ENCODE measurements at places on chromosomes 7 and 10.
A peak's percentile ranks its signal among the peaks of the same experiment; 100 is the strongest.

GRCh38 chr7:50806143-50806542 is 23.4 kb upstream of the GRB10 start:
- no peak for DNase-seq

DNA sequence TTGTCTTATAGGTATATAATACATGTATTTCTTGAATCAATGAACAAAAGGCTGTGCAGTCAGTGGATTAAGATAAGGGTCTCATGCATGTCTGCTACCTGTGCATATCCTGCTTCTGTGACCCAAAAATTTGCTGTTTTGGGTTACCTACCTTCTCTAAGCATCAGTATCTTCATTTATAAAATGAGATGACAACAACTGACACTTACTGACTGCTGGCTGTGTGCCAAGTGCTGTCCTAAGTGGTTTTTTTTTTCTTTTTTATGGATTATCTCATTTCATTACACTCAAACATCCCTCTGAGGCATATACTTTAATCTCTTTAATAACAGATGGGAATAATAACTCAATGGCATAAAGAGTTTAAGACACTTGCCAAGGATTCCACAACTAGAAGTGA is 2.1 kb downstream of the PDK4 start:
- no peak for DNase-seq

DNA sequence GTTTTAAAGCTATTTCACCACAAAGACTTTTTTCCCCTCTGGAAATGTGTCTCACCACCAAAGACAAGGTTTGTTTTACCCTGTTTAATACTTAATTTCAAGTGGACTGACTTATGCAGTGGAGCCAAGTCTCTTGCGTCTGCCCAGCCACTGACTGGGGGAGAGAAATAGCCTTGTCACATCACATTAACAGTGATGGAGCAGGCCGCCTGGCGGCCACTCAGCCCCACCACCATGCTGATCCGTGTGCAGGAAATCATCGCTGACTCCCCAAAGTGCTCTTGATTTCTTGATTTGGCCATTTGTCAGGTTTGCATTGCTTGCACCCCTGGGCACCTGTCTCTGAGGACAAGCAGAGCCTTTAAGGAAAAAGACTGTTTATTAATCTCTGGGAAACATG is 334.1 kb downstream of the GLRX3 start:
- no peak for DNase-seq

GRCh38 chr7:97005183-97006054 is at the start of gene DLX6:
DLX6 (plus strand) TSS chr7:97005553; CDS start chr7:97005978, 425 bp downstream.
- peak; percentile 49 for DNase-seq

DNA sequence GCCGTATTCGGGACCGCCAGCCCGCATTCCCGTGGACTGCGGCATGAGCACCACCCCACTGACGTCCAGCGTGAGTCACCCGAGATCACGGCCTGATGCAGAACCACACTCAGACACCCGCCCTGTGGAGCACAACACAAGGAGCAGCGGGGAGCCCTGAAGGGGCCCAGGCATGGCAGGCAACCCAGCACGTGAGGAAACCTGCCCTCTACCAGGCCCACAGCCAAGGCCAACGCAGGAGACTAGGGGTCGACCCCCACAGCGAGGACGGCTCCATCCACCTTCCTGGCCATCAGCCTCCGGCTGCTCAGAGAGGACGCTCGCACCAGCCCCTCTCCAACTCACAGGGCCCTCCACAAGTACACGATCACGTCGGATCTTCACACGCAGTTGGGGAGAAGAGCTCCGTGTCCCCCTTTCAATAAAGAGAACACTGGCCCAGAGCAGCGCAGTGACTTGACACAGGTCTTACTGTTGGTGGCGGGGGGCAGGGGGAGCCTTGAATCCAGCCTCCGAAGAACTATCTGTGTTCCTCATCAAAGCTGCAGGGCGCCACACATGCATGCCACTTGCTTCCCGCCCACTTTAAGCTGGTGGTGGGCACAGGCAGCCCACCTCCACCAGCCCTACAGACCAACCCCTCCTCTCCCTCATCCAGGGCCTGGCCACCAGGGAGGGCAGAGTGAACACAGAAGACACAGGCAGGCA is 22.0 kb downstream of the MAD1L1 start:
- no peak for DNase-seq

DNA sequence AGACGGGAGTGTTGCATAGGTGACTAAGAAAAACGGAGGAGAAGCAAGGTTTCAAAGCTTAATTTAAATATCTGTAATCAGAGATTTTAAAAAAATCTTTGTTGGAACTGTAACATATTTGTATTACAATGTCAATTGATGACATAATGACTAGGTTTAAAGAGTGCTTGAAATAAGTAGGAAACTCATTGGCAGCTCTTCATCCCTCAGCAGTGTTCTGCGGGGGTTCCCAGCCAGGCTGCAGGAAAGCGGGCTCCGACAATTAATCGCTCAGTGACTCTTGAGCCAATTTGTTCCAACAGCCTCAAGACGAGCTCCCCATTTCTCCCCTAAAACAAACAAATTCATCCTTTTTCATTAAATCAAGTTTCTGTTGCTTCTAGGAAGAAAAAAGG is 22.6 kb downstream of the CPXM2 start:
- no peak for DNase-seq

- DNase-seq: no peak
Observed at GRCh38 chr10:86599729-86600128, 54.6 kb upstream of the OPN4 start.

DNA sequence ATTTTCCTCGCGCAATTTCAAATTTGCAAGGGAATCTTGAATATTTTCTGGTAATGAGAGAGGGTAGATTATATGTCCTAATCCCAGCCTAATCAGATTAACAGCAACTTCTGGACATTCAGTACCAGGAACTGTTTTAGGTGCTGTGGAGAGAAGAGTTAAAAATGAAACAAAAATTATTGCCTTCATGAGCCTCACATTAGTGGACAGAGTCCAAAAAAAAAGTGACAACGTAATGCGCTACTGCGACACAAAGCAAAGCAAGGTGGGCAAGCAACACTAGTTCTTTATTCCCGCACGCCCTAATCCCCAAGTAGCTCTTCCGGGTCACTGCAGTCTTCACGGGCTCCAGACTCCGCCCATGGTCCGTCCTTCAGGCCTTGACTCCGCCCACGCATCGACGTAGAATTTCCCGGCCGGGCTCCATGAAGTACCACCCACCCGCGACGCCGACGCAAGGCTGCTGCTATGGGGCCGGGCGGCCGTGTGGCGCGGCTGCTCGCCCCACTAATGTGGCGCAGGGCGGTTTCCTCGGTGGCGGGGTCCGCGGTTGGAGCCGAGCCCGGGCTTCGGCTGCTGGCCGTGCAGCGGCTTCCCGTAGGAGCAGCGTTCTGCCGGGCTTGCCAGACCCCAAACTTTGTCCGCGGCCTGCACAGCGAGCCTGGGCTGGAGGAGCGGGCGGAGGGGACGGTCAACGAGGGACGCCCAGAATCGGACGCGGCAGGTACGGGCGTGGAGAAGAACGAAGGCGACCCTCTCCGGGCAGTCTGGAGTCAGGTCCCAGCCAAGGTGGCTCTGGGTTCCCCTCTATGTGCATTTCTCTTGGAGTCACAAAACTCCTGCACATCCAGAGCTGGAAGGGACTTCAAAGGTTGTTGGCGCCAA is at the start of gene MALSU1:
Gene MALSU1, plus strand, starts transcription at position 455 of the 885 bp plus-strand sequence. Its CDS starts 14 bp downstream, at position 469.
- peak; percentile 80 for DNase-seq

GRCh38 chr10:22459496-22459895 is 114.2 kb downstream of the SPAG6 start:
- DNase-seq: no peak

- DNase-seq: no peak
Observed at GRCh38 chr7:98294798-98295382, 13.4 kb downstream of the BRI3 start.

All from HS-27A (cell line).